ENCODE measurements at places on chromosomes 5 and 9.

- no peak for DNase-seq
These were observed 43.2 kb upstream of the IER5L start for GRCh38 chr9:129221233-129221632.

GRCh38 chr5:154577416-154577815, 99.4 kb upstream of the HAND1 start:
- DNase-seq: no peak

GRCh38 chr5:143432658-143433239, 29.3 kb upstream of the NR3C1 start:
- DNase-seq: no peak

GRCh38 chr9:113369855-113370140, 7.0 kb downstream of the HDHD3 start:
- no peak for DNase-seq

DNA sequence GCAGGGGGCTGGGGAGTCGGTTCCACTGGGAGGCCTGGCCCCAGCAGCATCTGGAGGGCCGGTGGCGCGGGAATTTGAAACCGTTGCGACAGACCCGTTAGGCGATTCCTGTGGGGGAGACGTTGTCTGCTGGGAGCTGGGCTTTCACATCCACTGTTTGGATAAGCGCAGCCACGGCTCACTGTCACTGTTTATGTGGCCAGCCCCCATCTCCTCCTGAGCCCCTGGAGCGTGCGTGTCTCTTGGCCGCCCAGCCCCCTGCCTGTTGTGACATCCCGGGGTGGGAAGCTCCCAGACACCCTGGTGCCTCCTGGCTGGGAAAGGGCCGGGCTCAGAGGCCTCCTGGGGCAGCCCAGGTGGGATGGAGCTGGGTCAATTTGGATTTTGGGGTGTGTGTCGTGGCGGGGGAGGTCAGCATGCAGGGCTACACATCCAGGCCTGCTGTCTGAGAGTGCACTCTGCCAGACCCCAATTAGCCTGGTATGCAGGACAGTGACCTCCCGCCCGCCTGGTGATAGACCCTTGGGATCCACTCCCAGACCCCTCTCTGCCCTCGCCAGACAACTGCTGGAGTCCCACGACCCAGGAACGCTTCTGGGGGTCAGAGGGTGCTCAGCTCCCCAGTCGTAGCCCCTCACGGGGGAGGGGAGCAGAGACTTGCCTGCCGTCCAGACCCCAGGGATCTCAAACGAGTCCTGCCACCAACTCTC, 62.0 kb upstream of the RNU6ATAC start:
- DNase-seq: no peak

- DNase-seq: no peak
These were observed 260.7 kb upstream of the DMRT1 start for GRCh38 chr9:580652-581342.

DNA sequence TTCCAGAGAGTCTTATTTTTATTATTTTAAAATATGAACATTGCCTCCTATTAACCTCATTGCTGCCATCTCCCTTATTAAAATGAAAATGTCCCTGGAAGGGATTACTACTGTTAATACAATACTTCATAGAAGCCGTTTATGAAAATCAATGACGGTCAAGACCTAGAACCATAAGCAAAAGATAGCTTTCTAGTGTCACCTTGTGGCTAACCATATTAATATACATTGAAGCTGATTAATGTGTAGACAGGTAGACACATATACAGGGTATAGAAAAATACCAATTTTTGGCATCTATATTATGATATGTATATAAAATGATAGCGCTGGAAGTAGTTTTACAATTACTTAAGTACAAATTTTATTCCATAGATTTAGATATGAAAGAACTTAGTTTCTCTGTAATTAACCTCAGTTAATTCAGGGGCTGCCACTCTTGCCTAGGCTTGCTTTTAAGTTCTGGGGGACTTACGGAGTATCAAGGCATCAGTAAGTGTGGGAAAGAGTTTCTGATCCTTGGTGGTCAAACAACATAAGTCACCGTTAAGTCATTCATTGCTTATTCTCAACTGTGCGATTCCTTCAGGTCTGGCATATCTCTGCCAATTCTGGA, 2.5 kb upstream of the YTHDC2 start:
- DNase-seq: no peak

Data from activated CD8-positive, alpha-beta memory T cell treated with anti-CD3 and anti-CD28 coated beads, Interleukin-2, amount 50 U/mL, for 48 hours (primary cell).